ENCODE measurements at places on chromosomes 2 and 18.

DNA sequence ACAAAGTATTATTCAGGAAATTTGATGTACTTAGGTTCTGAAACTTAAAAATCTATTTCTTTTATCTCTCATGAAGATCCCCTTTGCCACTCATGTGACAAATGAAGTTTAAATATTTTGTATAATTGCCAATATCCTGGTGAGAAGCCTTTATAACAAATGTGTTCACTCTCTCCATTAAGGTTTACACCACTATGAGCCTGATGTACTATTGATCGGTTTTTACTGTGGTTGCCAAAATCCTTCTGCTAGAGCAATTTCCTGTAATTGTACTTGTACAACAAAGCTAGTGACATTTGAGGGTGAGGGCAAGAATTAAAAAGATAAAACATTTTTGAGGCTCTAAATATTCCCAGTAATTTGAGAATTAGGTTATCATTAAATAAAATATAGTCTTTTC is 222.3 kb upstream of the CDH19 start:
- no peak for DNase-seq

GRCh38 chr2:46780801-46781445 is 134.7 kb downstream of the MCFD2 start:
- no peak for DNase-seq

- no peak for DNase-seq
Observed at GRCh38 chr2:132876745-132877391, 206.9 kb upstream of the LYPD1 start.

- no peak for DNase-seq
Observed at GRCh38 chr2:189192766-189193165, 13.2 kb upstream of the COL5A2 start.

All from stimulated activated CD8-positive, alpha-beta memory T cell treated with anti-CD3 and anti-CD28 coated beads, Interleukin-4, amount 100 ng/mL, for 1 hour (primary cell).